Hippocampal formation (tissue), 2 donors: ENCODE measurements at places on chromosomes 3 and 15.
A peak's percentile ranks its signal among the peaks of the same experiment; 100 is the strongest.

GRCh38 chr3:146241523-146242240 is 9.2 kb downstream of the PLSCR4 start:
- DNase-seq = no peak

DNA sequence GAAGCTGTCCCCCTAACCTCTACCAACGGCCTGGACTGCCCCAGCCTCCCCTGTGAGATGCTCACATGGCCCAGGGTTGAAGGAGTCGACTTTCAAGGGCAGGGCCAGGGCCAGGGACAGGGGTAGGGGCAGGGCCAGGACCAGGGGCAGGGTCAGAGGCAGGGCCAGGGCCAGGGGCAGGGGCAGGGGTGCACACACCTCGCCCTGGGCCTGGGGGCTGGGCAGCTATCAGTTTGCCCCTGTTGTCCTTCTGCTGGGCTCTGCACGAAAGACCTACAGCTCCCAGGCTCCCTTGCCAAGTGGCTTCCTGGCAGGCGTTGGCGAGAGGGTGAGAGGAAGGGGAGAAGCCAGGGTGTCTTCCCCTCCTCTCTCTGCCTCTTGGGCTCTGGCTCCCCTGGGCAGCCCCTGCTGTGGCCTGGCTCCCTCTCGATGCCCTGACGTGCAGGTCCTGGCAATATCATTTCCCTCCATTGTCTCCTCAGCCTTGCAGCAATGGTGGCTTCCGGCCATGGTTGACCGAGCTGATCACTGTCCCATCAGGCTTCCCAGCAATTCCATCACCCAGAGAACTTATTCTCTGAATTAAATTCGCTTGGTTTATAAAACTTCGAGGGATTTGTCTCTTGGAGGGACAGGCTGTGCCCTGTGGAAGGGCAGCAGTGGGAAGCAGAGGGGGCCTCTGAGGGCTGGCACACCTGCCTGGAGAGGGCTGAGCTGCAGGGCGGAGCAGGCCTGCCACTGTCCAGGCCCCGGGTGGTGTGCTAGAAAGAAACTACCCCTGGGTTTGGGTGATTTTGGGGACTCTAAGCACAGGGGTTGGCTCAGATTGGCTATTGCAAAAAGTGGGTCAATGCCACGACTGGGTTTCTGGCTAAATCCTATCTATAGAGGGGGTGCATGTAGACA is 13.9 kb downstream of the PRR23E start:
- no peak for DNase-seq

DNA sequence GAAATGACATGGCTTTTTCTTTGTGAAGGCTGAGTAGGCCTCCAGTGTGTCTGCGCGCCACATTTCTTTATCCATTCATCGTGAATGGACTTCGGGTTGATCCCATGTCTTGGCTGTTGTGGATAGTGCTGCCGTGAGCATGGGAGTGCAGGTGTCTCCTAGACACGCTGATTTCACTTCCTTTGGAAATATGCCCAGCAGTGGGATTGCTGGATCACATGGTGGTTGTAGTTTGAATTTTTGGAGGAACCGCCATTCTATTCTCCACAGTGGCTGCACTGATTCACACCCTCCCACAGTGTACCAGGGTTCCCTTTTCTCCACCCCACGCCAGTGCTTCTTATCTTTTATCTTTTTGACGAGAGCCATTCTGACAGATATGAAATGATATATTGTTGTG is 171.7 kb downstream of the NSMCE3 start:
- DNase-seq = no peak

- peak; percentile 8 for DNase-seq
Observed at GRCh38 chr3:111667621-111668239, 72.6 kb upstream of the ZBED2 start.

DNA sequence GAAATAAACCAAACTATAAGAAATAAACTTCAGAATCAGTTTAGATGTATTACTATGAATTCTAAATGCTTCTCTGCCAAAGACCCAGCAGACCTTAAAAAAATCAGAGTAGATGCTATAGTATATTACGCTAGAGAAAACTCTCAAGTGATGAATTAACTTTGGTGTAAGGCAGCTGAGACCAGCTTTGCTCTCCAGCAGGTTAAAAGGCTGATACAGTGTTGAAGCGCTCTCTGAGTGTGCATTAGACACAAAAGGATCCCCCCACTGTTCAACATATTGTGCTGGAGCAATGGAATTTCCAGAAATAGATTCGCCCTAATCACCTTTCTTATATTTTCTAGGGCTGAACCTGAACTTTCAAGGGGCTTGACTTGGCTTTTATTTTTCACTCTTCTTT is 190.0 kb downstream of the EFHB start:
- DNase-seq = no peak

DNA sequence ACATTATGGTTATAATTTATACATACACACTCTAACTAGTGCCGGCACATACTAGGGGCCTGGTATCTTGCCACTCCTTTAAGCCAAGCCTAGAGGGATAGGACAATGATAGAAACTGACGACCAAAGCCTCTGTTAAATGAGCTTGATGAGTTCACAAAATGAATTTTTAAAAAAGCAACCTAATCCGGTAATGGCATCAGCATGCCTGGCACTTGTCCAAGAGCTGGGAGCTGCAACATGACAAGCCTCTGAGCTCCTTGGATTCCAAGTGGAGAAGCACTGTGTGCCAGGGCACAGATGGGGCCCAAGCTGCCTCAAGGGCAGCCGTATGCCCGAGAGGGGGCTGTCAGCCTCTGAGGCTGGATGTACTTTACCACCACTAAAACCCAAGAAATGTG is 9.7 kb downstream of the ETV5 start:
- DNase-seq = no peak

DNA sequence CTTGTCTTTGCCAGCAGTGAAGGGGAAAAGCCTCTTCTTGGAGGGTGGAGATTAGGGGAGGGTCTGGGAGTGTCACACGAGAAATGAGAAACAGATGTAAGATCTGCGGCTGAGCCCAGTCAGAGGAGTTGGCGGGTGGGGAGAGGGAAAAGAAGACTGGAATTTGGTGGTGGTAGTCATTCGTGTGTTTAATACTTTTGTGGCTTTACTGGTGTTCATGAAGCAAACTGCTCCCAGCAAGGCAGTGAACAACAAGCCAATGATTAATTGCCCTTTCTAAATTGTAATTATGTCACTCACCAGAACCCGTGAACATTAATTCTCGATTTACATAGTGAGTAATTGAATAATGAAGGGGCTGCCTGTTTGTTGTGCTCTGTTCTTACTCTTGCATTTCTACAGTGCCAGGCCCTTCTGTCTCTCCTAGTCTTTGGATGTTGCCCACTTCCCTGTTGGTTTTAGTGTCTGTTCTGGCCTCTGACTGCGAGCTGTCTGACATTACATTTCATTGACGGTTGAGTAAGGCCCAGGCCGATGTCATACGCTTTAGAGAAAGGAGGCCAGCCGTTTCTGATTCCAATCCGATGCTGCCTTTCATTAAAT is 78.0 kb downstream of the CHCHD6 start:
- no peak for DNase-seq

DNA sequence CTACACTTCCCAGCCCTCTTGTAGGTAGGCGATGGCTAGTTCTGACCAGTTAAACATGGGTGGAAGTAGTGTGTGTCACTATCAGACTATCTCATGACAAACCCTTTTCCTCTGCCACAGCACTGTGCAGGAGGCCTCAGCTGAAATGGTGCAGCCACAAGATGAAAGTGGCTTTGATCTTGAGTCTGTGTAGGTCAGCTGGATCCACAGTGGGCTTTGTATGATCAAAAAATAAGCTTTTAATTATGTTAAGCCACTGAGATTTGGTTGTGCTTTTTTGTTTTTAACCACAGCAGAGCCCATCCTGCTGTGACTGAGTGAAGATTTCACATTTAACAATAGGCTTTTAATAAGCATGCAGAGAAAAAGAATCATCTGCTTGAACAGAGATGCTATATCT is 19.7 kb downstream of the RCN2 start:
- no peak for DNase-seq

DNA sequence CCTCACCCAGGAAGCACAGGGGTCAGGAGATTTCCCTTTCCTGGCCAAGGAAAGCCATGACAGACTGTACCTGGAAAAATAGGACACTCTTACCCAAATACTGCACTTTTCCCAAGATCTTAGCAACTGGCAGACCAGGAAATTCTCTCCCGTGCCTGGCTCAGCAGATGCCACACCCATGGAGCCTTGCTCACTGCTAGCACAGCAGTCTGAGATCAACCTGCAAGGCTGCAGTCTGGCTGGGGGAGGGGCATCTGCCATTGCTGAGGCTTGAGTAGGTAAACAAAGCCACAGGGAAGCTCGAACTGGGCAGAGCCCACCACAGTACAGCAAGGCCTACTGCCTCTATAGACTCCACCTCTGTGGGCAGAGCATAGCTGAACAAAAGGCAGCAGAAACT is 567.3 kb upstream of the LMCD1 start:
- no peak for DNase-seq

GRCh38 chr3:15630646-15631350 is 29.3 kb downstream of the BTD start:
- peak; percentile 36 for DNase-seq
